ENCODE measurements at places on chromosomes 6 and 20.
A peak's percentile ranks its signal among the peaks of the same experiment; 100 is the strongest.

DNA sequence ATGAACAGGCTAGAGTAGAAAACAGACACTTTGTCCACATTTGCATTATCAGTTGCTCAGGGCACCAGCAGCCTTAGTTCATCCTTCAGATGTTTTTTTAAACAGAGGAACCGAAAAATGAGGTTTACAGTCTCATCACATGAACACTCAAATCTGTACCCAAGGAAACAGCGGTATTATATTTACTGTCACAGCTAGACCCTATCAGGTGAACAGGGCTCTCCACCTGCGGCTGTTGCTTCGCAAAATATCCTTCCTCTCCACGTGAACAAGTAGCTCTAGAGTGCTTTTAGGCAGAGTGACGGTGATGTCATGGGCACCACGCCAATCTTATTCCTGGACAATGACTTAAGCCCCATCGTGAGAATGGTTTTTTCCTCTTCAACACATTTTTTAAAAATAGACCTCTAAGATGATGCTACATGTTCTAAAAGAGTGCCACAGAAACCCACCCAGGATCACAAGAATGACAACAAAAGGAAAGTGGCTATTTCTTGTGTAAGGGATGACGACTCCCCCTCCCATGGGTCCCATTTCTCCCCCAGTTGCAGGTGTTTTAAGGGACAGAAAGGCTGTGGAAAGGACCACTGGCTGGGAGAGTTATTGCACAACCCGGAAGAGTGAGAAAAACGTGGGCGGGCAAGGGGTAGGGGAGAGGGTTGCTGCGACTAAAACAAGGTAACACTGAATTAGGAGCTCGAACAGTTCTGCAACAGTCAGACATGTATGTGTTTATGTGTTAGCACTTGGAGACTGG lies 77.7 kb downstream of the EFHC1 start:
- peak; percentile 48 for DNase-seq

DNA sequence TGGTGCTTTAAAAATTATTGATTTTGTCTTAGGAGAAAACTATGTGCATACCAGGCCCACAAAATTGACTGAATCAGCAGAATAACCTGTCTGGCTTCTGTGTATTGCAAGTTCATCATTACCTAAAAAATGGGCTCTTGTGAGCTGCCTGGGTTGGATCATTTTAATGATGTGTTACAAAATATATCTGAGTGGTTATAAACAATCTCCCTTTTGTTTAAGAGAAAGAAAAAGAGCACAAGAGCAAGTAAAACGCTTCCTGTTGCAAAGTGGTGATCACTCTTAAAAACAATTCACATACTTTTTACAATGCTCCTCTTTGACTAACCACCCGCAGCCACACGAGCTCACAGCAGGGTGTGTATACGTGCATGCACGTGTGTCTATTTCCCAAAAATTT lies 335.1 kb downstream of the HDGFL1 start:
- DNase-seq: no peak

- no peak for DNase-seq
Observed at GRCh38 chr20:19909725-19910124, 107.4 kb upstream of the NAA20 start.

- DNase-seq: no peak
Observed at GRCh38 chr20:38725931-38726803, 1.9 kb downstream of the SLC32A1 start.

GRCh38 chr6:87436435-87436834 lies 28.7 kb downstream of the CFAP206 start:
- DNase-seq: peak; percentile 19

GRCh38 chr6:137290601-137291261 lies 71.5 kb upstream of the IFNGR1 start:
- DNase-seq: no peak

GRCh38 chr6:4518506-4518905 lies 257.7 kb upstream of the CDYL start:
- peak; percentile 18 for DNase-seq

- DNase-seq: no peak
Observed at GRCh38 chr20:24134930-24135329, 146.4 kb upstream of the GGTLC1 start.

DNA sequence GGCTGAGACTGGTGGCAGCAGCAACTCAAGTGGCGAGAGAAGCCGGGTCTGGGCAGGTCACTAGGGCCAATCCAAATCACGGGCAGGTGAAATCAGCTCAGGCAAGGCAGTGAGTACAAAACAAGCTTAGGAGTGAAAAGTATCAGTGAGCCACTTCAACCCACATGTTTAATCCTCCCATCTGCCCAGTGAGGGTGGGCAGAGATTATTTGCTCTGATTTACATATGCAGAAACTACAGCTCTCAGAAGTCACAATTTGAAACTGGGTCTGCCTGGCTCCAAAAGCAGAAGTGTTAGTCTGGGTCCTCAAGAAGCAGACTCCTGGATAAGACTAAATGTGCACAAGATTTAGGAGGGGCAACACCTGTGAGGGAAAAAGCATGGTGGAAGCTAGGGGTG lies 173.7 kb upstream of the LRFN2 start:
- DNase-seq: no peak

- no peak for DNase-seq
Observed at GRCh38 chr20:52899041-52899608, 73.0 kb upstream of the TSHZ2 start.

GRCh38 chr20:61521687-61522420 lies 269.8 kb downstream of the CDH4 start:
- DNase-seq: no peak

DNA sequence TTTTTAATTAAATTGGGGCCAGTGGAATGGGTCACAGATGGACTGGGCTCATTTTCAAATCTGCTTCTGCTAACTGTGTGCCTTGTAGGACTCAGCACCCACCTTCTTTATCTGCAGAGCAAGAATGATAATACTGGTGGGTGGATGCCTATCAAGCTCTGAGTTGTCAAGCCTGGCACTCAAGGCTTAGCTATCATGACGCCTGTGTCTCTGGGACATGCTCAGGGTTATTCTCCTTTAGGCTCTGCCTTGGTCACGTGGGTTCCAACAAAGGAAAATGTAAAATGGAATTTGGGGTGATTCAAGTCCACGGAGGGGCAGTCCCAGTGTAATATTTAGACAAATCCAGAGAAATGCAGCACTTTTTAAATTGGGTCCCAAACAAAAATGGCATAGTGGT lies 202.3 kb downstream of the TSHZ2 start:
- no peak for DNase-seq

- no peak for DNase-seq
Observed at GRCh38 chr6:99177736-99178135, 171.7 kb downstream of the FAXC start.

DNA sequence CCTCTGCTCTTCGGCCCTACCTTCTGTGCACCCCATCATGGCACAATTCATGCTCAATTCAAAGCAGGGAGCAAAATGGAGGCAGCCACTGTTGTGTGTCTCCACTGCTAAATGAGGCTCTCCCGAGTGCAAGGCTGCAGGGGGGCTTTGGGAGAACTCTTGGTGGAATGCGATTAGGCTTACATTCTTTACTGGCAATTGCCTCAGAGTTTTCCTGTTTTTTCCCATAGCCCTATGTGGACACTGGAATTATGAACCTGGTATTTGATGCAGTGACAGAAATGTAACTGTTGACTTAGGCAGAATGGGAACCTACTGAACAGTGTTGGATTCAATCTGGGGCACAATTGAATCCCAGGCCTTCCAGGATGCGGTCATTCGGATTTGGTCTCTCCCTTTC lies 187.9 kb upstream of the GMDS start:
- no peak for DNase-seq

GRCh38 chr6:125717120-125717731 lies 32.2 kb upstream of the HEY2 start:
- DNase-seq: no peak

DNA sequence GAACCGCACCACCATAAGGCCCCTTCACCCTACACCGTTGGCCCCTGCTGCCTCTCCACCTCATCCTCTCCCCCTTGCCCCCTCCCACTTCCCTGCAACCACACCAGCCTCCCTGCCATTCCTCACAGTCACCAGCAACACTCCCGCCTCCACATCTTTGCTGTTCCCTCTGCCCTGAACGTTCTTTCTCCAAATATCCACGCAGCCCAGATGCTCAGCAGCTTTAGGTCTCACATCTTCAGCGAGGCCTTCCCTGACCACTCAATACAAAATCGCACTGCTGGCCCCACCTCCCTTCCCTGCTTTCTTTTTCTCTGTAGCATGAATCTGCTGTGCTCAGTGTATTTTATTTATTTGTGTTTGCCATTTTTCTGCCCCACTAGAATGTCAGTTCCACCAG lies 20.5 kb downstream of the ITPR3 start:
- no peak for DNase-seq

All from DMS53 (cell line).